ENCODE measurements at places on chromosomes 1 and 21. TPM values are rescaled to one million over a fixed set of nuclear protein-coding genes. Genes with fewer than 3 reads are reported as not detected.

DNA sequence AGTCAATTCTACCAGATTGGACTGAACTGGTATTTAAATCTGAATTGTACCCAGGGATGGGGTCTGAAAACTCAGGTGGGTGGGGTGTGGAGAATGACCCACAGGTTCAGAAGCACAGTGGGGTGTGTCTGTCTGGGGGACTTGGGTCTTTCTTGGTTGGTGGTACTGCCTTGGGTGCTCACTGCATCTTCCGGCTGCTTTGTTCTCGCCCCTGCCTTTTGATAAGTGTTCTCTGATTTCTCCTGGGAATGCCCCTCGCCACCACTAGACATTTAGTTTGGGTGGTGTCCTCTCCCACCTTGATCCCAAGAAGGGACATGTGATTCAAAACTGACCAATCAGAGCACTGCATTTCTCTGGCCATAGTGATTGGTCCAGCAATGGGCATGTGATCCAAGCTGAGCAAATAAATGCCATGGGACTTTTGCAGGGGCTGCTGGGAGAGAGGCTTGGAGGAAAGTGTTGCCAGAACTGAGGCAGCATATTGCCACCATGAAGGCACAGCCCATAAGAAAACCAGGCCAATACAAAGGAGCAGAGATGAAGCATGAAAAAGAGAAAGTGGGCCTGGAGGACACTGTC lies 270.5 kb downstream of the NPHP4 start:
- no peak overlapping the region for H3K27ac ChIP-seq
- H3K36me3 ChIP-seq: no peaks in the 10 kb centered on the region
- no peak for DNase-seq
- H3K4me3 ChIP-seq: no peak overlapping the region
- H3K4me1 ChIP-seq: no peaks in the 10 kb centered on the region

- H3K4me3 ChIP-seq: no peak overlapping the region
- H3K27ac ChIP-seq: no peak overlapping the region
- no peaks in the 10 kb centered on the region for H3K36me3 ChIP-seq
- H3K27me3 ChIP-seq: no peaks in the 10 kb centered on the region
- H3K4me1 ChIP-seq: peaks cover 65% of the 10 kb centered on the region
- no peak for DNase-seq
Observed at GRCh38 chr1:113787663-113788062, 24.6 kb downstream of the RSBN1 start.

GRCh38 chr1:51648180-51649109 lies 31.6 kb downstream of the OSBPL9 start:
- no peak overlapping the region for H3K4me3 ChIP-seq
- H3K27me3 ChIP-seq: no peaks in the 10 kb centered on the region
- H3K4me1 ChIP-seq: peaks cover 83% of the 10 kb centered on the region
- H3K36me3 ChIP-seq: no peaks in the 10 kb centered on the region
- peak overlapping the region; percentile 99 for H3K27ac ChIP-seq

DNA sequence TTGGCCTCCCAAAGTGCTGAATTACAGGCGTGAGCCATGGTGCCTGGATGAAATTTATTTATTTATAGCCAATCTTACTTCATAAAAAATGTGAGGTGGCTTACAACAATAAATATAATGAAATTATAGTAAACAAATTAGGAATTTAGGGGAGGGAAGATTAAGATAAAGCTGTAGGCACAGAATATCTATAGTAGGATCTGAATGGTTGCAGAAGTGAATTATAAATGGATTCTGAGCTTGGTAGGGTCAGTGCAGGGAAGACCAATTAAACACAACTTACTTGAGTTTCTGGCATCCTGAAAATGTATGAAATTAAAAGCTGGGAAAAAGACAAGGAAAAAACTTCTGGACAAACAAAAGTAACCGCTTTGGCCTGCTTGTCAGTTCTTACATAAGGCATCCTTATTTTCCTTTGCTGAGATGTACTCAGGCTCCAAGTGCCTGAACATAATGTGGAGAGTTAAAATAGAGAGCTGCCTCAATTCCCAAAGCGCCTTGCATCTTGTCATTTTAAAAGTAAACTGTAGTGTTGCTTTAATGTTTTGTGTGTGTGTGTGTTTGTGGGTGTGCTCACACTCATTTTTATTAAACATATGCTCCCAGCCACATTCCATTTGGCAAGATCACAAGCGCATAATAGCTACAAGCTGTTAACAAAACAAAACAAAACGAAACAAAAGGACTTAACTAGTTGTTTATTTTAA lies 247.3 kb downstream of the S1PR1 start:
- H3K27me3 ChIP-seq: no peaks in the 10 kb centered on the region
- H3K4me1 ChIP-seq: no peaks in the 10 kb centered on the region
- H3K4me3 ChIP-seq: no peak overlapping the region
- H3K27ac ChIP-seq: no peak overlapping the region
- H3K36me3 ChIP-seq: no peaks in the 10 kb centered on the region
- no peak for DNase-seq

DNA sequence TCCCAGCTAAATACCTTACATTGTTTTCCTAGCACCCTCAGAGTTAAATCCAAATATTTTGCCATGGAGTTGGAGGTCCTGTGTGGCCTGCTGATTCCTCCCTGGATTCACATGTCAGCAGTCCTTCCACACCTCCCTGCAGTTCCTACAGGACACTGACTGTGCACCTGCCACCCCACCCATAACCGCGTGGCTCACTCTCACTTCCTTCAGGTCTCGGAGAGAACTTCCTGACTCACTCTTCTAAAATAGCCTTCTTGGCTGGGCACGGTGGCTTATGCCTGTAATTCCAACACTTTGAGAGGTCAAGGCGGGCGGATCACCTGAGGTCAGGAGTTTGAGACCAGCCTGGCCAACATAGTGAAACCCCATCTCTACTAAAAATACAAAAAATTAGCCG lies 8.4 kb upstream of the CAMTA1 start:
- peak; percentile 53 for DNase-seq
- H3K4me3 ChIP-seq: no peak overlapping the region
- H3K4me1 ChIP-seq: no peaks in the 10 kb centered on the region
- no peak overlapping the region for H3K27ac ChIP-seq

DNA sequence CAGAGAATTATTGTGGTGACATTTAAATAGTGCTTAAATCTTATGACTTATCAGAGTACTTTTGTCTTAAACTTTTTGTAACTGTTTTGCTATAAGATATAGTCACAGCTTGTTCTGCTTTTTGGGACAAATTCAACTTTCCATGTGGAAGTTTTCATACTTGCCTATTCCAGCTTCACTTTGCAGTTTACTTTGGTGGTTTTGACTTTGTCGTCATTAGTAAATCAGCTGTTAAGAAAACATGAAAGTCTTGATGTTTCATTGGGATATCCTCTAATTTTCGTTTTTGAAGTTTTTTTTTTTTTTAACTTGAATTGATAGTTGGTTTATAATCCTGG lies 31.3 kb downstream of the SDCCAG8 start:
- DNase-seq: no peak
- H3K27ac ChIP-seq: no peak overlapping the region
- no peak overlapping the region for H3K4me3 ChIP-seq
- no peaks in the 10 kb centered on the region for H3K27me3 ChIP-seq
- peaks cover 31% of the 10 kb centered on the region for H3K36me3 ChIP-seq
- H3K4me1 ChIP-seq: no peaks in the 10 kb centered on the region

GRCh38 chr1:202134645-202135172 lies 9.8 kb downstream of the ARL8A start:
- DNase-seq: no peak
- H3K27me3 ChIP-seq: no peaks in the 10 kb centered on the region
- no peak overlapping the region for H3K4me3 ChIP-seq

- H3K36me3 ChIP-seq: no peaks in the 10 kb centered on the region
- peak; percentile 96 for DNase-seq
- H3K4me3 ChIP-seq: peak overlapping the region; percentile 18
- no peaks in the 10 kb centered on the region for H3K27me3 ChIP-seq
Observed at GRCh38 chr1:224503161-224504118, 68.8 kb upstream of the WDR26 start.

GRCh38 chr1:46770541-46770940 lies 28.3 kb upstream of the CYP4B1 start:
- no peak for DNase-seq
- H3K27me3 ChIP-seq: no peaks in the 10 kb centered on the region
- no peak overlapping the region for H3K4me3 ChIP-seq
- H3K4me1 ChIP-seq: no peaks in the 10 kb centered on the region

DNA sequence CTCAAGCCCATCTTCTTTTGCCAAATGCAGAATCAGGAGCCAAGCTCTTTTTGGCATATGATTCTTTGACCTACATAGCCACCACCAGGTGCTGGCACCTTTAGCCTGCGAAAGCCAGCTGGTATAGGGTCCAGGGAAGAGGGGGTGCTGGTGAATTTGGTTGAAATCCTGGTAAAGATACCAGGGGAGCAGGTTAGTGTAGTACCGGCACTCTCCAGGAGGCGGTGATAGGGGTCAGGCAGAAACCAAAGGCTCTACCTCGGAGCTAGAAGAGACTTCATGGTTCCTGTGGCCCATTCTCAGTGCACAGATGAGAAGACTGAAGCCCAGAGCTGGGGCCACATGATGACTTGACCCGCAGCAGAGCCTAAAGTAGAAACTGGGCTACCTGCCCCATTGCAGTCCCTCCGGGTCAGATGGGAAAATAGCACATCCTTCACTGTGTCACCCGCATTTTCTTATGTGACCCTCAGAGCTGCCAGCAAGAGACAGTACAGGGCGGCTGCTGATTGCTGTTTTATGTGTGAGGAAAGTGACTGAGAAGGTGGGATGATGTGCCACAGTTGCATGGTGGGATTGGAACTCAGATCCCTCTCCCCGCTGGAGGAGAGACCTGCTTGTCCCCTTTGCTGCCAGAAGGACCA lies 36.0 kb upstream of the IL19 start:
- no peak for DNase-seq
- H3K4me3 ChIP-seq: no peak overlapping the region
- H3K27ac ChIP-seq: no peak overlapping the region
- H3K4me1 ChIP-seq: peaks cover 16% of the 10 kb centered on the region
- H3K36me3 ChIP-seq: peaks cover 43% of the 10 kb centered on the region
- H3K27me3 ChIP-seq: no peaks in the 10 kb centered on the region

AMIGO1 gene
- total RNA-seq: 20.9 TPM

RBP7 gene
- total RNA-seq: 19.2 TPM

GJA9 gene
- not detected for total RNA-seq

ATXN7L2 gene
- total RNA-seq: 2.1 TPM
